ENCODE measurements at places on chromosomes 11 and 22.

DNA sequence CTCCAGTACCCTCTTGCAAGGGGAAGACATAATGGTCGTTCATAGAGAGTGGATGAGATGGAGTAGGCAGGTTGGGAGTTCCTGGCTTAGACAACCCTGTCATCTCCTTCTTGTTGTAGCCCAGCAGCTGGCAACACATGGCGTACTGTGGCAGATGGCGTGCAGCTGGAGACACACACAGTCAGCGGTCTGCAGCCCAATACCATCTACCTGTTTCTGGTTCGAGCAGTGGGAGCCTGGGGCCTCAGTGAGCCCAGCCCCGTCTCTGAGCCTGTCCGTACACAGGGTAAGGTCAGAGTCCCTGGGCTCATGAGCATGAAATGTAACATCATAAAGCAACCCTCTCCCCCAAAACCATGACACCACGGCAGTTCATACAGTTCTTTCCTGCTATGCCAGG lies 8.7 kb downstream of the ROBO3 start:
- no peak for DNase-seq

GRCh38 chr11:134008634-134009071 lies 51.9 kb upstream of the IGSF9B start:
- no peak for DNase-seq

DNA sequence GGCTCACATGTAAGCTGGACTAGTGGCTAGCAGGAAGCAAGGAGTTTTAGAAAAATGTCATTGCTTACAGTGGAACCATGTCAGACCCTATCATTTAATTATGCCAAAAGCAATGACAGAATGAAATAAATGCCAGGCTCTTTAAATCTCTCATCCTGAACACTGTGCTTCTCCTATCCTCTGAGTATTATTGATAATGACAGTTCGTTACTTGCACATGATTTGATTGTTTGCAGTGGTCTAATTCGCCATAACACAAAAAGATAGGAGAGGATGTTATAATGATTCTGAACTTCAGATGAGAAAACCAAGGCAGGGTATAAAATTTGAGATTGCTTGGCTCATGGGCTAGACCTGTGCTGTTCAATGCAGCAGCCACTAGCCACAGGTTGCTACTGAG lies 68.2 kb downstream of the FLI1 start:
- no peak for DNase-seq

DNA sequence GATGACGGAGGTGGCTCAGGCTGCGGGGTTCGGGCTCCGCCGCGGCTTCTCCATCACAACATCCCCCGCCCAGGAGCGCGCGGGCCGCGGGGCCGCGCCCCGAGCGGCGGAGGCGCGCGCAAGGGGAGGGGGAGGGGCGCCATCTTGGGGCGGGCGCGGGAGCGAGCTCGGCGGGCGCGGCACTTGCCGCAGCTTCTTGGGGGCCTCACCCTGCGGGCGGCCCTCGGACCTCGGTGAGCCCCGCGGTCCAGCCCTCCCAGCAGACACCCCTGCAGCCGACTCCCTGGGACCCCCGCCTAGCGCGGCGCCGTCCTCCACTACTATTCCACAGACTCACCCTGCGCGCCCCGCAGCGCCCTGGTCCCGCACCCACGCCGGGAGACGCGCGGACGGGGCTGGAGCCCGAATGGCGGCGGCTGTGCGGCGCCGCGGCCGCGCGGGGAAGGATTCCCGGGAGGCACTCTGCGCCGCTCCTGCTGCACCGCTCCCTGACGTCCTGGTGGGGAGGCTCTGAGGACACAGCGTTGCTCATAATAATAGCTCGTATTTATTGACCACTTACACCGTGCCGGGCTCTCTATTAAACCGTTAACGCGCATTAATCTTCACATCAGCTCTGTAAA lies at the start of gene APBB1:
TSS of gene APBB1 (minus strand) at position 86 of the 623 bp plus-strand sequence. CDS start 7,747 bp downstream, outside the sequence.
- DNase-seq = peak; percentile 85

GRCh38 chr11:86627776-86628455 lies 44.5 kb downstream of the ME3 start:
- no peak for DNase-seq

DNA sequence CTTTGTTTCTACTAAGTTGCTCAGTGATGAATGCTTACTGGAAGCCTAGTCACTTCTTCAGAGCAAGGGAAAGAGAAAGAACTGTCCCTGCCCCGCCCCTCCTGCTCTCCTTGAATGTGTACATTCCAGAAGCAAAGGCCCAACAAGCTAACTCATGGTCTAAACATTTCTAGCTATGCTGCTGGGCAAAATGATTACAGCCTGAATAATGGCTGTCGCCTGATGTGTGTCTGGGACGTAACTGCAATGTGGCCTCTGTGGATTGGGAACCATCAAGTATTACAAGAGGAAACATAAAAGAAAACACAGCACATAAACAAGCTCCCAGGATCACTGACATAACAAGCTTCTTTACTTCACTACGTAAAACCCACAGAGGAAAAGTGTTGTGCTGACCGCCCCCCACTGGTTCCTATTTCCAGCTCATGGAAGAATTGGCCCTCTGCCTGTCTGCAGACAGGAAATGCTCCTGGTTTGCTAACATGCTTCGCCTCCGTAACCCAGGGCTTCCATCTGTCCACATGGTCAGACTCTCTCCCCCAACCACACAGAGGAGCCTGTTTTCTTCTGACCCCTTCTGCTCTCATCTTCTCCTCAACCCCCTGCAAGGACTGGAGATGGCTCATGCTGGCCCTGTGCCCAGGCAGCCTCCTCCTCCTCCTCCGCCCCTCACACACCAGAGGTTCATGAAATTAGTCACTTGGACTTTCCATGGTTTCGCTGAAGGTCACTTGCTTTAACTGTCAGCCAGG lies 187.2 kb downstream of the MAML2 start:
- DNase-seq = peak; percentile 61

GRCh38 chr11:70808686-70809375 lies 410.5 kb downstream of the CTTN start:
- no peak for DNase-seq

GRCh38 chr11:124892750-124893454 lies 4.8 kb downstream of the ROBO4 start:
- DNase-seq = no peak

GRCh38 chr11:9143721-9144120 lies 52.3 kb upstream of the SCUBE2 start:
- DNase-seq = no peak

DNA sequence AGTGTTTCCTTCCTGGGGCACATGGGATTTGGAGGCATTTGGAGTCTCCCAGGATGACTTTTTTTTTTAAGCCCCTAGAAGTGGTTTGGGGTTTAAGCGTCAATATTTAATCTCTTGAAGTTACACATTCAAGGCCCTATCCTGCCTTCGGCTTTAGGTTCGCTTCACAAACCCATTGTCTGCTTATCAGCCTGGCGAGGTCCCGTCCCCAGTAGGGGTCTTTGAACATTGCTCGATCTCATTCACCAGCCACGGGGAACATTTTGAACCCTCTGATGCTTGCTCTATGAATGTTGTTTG lies 75.9 kb downstream of the KCNQ1 start:
- no peak for DNase-seq

GRCh38 chr11:113283881-113284280 lies 30.5 kb upstream of the TTC12 start:
- DNase-seq = no peak

DNA sequence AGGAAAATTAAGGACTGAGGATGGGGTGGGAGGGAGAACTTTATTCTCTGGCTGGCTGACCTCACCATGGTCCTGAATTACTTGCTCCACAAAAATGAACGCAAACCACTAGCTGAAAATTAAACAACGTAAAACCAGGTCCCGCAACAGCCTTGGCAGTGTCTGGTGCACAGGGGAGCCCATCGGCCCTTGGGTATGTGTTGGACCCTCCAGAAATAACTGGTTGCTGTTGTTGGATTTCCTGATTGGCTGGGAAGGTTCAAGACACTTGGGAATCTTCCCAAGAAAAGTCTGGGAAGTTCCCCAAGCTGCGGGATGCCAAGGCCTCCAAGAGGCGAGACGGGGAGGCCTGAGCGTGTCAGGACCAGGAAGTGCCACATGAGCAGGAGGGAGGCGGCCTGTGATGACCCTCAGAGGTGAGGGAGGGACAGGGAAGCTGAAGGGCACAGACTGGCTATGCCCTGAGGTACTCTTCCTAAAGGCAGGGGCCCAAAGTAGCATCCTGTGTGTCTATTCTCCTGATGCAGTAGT lies 10.4 kb upstream of the RASL10A start:
- DNase-seq = no peak

DNA sequence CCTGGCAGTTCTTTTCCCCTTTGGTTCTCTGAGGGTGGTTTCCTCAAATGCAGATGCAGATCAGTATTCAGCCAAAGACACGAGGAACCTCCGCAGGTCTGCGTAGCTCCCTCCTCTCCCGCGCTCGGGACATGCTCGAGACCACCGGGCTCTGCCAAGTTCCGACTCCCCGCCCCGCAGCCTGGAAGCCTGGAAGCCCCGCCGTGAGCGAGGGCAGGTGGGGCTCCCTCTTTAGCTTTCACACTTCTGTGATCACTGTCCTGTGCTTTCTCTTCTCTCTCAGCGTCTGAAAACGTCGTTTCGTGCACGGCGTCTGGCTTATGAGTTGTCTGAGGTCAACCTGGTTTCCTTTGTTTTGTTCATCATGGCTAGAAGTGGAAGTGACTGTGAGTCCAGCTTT lies 26.6 kb downstream of the ZBED4 start:
- DNase-seq = no peak

GRCh38 chr11:1260023-1260501 lies 37.2 kb downstream of the MUC5B start:
- DNase-seq = peak; percentile 63

GRCh38 chr11:4922304-4922703 lies 1.8 kb downstream of the OR51G1 start:
- no peak for DNase-seq

DNA sequence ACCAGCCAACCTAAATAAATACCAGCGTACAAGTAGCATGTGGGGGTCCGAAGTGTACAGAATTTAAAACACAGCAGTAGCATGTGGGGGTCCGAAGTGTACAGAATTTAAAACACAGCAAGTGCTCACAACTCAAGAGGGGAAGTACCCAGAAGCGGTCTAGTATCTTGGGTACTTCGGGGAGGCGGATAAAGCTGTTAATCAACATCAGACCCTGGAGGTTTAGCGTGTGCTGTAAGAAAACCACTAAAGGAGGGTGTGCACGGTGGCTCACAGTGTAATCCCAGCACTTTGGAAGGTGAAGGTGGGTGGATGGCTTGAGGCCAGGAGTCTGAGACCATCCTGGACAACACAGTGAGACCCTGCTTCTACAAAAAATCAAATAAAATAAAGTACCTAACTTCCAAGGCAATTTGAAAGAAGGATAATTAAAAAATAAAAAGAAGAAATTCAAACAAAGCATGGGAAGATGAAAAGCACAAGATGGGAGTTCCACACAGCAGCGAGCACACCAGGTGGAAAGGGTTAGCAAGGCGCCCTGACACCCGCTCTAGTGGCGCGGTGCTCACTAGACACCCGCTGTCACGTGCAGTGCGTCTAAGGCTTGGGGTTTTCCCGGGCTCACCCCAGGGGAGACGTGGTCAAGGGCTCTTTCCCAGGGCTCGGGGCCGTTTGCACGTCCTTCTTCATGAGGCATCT lies 35.0 kb upstream of the MOB2 start:
- no peak for DNase-seq

DNA sequence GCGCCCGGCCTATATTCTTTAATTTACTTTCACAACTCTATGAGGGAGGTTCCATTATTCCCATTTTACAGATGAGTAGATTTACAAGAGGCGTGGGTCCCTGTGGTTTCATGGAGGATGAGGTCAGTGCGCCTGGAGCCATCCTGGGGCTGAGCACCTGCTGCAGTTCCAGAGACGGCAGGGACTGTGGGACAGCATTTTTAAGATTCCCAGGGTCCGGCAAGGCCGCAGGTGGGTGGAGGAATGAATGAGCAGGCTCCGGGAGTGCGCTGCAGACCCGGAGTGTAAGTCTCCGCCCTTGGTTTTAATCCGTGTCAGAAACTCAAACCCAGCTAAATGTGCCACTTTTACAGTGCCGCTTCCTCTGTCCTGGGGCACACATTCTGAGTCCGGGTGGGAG lies 4.1 kb upstream of the CHRM1 start:
- no peak for DNase-seq

DNA sequence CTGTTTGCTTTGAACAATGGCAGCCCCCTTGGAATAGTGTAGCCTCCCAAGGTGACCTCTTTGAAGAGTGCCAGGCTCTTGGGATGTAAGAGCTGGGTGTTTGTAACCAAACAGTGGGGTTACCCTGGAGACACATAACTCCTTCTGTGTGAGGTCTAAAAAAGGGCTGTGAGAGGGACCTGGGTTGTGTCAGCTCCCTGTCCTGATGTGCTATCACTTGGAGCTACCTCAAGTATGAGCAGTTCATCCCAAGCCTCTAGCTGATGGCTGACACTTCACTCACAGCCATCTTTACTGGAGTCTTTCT lies 40.2 kb downstream of the TSPAN18 start:
- no peak for DNase-seq

DNA sequence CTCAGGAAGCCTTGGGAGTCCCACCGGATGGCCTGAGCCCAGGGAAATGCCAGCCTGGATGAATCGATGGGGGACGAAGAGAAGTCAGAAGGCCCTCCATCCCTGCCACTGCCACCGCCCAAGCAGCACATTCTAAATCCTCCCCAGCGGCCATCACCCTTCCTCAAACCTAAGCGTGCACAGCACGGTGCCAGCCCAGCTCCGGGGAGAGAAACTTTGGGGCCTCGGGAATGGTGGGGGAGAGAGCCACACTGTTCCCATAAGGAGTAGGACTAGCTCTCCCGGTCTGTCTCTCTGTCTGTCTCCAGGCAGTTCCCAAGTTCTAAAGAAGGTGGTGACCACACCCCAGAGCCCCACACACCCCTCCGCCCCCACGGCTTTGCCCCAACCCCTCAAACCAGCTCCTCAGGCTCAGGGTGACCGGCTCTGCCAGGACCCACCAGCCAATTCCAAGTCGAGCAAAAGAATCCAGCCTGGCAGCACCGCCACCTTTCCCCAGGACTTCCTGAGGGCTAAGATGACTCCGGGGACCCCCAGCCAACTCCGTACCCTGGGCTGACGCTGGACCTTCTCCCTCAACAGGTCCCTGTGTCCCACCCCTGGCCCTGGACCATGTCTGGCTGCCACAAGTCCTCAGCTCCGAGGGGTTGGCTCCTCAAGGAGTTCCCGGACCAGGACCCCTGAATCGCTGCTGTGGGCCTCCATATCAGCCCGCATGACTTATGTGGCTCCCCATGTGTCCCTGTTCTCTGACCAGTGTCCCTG lies 2.7 kb downstream of the AHNAK start:
- DNase-seq = no peak

GRCh38 chr11:74008373-74009229 lies at the start of gene UCP3:
UCP3 (minus strand) TSS chr11:74009085; CDS start chr11:74007042, 2,043 bp downstream.
- DNase-seq = peak; percentile 40

- no peak for DNase-seq
Observed at GRCh38 chr11:11940551-11940950, 67.9 kb downstream of the DKK3 start.

DNA sequence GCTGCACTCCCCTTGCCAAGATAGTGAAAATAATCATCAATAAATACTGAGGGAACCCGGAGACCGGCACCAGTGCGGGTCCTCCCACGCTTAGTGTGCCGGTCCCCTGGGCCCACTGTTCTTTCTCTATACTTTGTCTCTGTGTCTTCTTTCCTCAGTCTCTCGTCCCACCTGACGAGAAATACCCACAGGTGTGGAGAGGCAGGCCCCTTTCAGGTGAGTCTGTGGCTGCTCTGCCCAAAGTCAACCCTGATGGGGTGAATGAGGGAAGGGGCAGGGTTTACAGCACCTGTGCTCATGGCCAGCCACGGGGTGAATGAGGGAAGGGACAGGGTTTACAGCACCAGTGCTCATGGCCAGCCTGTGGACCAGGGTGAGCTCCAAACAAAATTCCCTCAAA lies 4.7 kb downstream of the BET1L start:
- peak; percentile 43 for DNase-seq

Measured in Peyer's patch (tissue), 4 donors.